ENCODE measurements at places on chromosomes 11 and 22. TPM values are rescaled to one million over a fixed set of nuclear protein-coding genes. Genes with fewer than 3 reads are reported as not detected.

Gene ZNF202
- total RNA-seq = 4.1 TPM

DNA sequence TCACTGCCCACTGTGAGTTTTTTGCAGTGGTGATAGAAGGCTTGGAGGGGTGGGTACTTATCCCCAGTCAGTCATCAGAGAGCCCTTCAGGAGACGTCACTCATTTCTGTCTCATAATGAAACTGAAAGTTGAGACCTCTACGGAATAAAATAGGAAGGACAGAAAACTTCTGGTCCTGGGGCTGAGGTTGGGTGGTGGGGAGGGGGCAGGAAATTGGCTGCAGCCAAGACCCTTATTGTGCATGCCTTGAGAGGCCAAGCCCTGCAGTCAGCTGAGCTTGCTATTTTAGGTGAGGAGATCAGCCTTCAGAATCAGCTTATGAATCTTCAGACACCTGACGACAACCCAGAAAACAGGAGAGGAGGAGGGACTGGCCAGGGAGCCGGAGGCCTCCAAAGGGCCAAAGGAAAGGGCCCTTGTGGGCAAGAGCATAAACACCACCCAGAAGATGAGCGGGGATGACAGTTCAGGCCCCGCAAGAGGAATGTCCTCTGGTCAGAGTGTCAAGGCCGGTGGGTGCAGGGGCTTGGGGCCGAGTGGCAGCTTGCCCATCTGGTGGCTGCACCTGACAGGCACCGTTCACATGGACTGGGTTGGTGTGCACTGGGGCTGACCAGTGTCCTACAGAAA lies 17.9 kb upstream of the ADA2 start:
- no peak for DNase-seq

DNA sequence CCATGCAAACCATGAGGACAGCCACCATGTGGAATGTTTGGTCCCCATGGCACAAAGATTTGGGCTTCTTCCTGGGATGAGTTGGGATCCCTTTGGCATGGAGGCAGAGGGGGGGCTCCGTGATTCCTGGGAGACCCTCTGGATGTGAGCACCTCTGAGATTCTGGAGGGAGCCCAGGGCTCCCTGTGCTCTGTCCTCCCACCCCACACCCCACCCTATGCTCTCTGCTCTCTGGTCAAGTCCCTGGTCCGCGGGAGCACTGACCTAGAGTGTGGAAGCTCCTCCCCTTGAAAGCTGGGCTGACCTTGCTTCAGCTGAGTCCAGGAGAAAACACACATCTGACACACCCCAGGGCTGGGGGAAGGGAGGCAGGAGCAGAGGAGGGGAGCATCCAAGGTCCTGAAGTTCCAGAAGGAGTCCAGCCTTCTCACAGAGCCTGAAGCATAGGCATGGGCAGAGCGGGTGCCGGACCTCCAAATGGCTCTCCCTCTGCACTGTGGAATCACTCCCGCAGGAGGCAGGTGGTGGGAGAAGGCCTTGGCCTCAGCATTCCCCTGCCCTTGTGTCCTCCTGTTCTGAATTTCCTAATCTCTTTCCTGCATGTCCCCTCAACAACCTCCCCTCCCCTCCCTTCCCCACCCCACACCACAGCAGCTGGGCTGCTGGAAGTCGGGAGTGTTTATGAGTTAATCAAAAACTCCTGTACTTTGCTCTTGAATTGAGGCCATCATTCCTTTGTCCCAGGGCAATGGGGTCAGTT lies 25.7 kb upstream of the OAF start:
- peak; percentile 80 for DNase-seq

- DNase-seq = no peak
Measured at GRCh38 chr11:69962152-69962551, 116.0 kb upstream of the ANO1 start.

Gene MPPED1
- total RNA-seq = not detected

Gene RAB3IL1
- total RNA-seq = 11.1 TPM

Gene BDNF
- total RNA-seq = 2.4 TPM

DNA sequence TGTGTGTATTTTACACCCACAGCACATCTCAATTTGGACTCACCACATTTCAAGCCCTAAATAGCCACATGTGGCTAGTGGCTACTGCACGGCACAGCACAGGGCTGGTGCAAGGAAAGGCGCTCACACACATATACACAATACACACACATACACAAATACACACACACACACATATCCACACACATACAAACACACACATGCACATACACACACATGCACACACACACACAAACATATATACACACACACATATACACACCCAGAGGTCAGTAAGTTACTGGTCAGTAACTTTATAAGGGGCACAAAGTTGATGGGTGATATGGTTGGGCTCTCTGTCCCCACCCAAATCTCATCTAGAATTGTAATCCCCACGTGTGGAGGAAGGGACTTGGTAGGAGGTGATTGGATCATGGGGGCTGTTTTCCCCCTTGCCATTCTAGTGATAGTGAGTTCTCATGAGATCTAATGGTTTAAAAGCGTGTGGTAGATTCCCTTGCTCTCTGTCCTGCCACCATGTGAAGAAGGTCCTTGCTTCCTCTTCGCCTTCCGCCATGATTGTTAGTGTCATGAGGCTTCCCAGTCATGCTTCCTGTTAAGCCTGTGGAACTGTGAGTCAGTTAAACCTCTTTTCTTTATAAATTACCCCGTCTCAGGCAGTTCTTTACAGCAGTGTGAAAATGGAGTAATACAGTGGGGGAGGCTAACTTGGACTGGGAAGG lies 37.6 kb upstream of the DKK3 start:
- no peak for DNase-seq

- no peak for DNase-seq
Measured at GRCh38 chr11:97772705-97773104, 1248.0 kb upstream of the CNTN5 start.

Gene C11orf86
- total RNA-seq = not detected

GRCh38 chr22:33841281-33842005 lies 78.8 kb downstream of the LARGE1 start:
- no peak for DNase-seq

Gene PISD
- 15.1 TPM for total RNA-seq

GRCh38 chr11:2301631-2302305 lies at the start of the genes C11orf21 and TSPAN32:
TSS of gene C11orf21 (minus strand) at chr11:2301918. CDS start at chr11:2301808, 110 bp downstream.
TSS of gene TSPAN32 (plus strand) at chr11:2302013. CDS start at chr11:2302150, 137 bp downstream.
- DNase-seq = peak; percentile 73

DNA sequence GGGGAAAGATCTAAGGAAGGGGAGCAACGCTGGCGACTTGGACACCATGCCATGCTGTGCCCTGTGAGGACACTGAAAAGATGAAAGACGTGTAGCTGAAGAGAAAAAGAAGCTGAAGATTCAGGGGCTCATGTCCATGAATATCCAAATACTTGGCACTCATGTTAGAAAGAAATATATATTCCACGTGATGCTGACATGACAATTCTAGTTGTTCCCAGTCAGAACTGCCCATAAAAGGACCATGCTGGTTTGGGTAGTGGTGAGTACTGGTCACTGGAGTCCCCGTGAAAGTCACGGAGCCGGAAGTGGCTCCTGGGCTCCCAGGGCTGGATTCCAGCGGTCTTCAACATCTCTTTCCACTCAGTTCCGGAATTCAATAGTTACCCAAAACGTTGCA lies 9.9 kb downstream of the MS4A15 start:
- no peak for DNase-seq

Gene ANKK1
- 0.10 TPM for total RNA-seq

Gene TMA7B
- not detected for total RNA-seq

DNA sequence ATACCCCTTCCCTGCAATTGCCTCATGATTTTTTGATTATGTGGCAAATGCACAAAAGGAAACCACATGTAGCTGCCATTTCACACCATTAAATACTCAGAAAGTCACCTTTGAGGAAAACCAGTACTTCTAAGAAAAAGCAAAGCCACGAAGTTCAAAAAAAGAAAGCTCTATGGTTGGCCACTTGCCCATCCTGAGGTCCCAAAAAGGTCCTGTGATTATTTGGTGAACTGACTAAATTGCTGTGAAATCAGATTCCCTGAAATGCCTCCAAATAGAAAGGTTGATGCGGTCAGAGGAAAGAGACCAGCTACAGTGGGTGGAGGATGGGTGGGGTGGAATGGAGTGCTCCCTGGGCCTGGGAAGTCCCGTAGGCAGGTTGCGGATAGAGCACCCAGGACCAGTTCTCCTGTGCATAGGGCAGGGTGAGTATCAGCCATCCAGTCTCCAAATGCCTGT lies 26.9 kb downstream of the MRPL16 start:
- no peak for DNase-seq

Gene OR10G6
- total RNA-seq = not detected

- DNase-seq = peak; percentile 28
Measured at GRCh38 chr22:50710886-50711285, 27.1 kb upstream of the ACR start.

All from left ventricle myocardium superior (tissue), 1 donor.